ENCODE measurements at places on chromosomes 5 and 9. TPM values are rescaled to one million over a fixed set of nuclear protein-coding genes. Genes with fewer than 3 reads are reported as not detected.

DNA sequence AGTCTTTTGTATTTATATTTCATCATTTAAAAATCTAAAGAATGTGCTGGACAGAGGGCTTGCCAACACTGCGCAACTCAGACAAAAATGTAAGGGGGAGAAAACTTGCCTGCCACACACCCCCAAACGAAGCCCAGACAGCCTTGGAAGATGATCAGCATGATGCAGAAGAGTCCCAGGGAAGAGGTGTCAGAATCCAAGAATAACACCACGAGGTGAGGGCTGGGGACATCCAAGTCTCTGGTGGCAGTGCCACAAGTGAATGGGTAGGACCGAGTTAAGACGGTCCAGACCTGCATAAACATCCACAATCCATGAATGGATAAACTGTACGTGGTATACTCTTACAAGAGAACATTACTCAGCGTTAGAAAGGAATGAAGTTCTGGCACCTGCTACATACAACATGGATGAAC, 10.4 kb downstream of the EPB41L4B start:
- no peak for DNase-seq

DNA sequence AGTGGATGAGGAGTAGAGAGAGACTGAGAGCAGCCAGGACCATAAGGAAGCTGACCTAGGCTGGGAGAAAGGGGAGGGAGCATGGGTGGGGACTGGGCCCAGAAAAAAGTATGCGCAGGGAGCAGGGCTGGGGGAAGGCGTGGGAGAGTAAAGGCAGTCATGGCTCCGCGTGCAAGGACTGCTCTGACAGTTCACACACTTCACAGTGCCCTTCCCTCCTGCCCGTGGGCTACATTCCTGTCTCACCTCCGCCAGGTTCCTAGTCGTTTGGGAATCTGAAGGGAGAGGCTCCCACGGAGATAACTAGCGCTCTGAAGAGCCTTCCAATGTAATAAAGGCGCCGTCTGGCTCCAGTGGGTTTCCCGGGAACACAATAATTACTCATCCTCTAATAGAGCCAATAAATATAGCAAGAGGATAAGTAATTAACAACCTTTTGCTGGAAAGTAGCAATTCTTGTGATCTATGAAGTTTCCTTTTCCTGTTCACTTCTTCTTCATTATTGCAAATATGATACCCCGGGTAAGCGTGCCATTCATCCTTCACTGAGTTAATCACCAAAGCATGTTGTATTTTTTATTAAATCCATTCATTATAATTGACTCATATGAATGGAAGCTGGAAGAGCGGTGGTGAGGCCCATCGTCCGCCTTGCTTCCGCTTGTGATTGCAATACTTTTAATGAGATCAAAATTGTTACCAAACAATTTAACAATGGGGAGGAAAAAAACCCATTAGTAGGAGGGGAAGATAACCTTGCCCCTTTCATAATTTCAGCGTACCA, 39.3 kb downstream of the TTLL11 start:
- DNase-seq: no peak

DNA sequence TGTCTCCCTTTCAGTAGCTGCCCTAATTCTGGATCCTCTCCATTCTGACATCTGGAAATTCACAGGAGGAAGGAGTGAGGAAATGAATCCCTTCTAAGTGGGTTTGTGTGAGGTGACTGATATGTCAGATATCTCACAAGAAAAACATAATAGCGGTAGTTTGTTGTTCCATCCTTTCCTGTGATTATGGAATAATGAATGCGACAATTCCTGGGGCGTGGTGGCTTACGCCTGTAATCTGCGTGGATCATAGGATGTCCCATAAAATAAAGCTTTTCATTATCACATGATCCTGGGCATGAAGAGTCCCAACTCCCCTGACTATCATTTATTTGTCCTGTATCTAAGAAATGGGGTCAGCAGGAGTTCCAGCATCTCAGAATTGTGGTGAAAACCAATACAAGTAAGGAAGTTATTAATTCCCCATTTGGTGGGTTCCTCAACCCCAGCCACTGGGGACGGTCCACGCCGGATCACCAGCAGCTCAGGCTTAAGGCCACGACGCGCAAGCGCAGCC, 375 bp upstream of the C5orf24 start:
- no peak for DNase-seq

- no peak for DNase-seq
These were observed 2.8 kb downstream of the GHR start for GRCh38 chr5:42426016-42426415.

GRCh38 chr5:72280581-72281069, 39.4 kb downstream of the MRPS27 start:
- no peak for DNase-seq

GRCh38 chr5:42851481-42851880, 39.8 kb upstream of the SELENOP start:
- DNase-seq: no peak

DNA sequence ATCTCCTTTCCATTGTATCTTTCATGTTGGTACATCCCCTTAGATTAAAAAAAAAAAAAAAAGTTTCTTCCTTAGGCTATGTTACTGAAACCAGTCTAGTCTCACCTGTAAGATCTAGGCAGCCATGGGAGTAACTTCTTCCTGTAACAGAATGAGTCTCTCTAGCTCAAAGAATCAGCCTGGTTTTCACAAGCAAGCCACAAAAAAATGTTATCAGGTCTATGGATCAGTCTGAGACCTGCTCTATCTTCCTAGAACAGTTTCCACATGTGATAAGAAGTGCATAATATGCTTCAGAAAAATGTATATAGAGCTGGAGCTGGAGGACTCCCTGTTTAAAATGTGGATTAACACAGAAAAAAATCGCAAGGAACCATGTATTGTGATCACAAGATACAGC, 53.8 kb downstream of the ARRDC3 start:
- no peak for DNase-seq

DNA sequence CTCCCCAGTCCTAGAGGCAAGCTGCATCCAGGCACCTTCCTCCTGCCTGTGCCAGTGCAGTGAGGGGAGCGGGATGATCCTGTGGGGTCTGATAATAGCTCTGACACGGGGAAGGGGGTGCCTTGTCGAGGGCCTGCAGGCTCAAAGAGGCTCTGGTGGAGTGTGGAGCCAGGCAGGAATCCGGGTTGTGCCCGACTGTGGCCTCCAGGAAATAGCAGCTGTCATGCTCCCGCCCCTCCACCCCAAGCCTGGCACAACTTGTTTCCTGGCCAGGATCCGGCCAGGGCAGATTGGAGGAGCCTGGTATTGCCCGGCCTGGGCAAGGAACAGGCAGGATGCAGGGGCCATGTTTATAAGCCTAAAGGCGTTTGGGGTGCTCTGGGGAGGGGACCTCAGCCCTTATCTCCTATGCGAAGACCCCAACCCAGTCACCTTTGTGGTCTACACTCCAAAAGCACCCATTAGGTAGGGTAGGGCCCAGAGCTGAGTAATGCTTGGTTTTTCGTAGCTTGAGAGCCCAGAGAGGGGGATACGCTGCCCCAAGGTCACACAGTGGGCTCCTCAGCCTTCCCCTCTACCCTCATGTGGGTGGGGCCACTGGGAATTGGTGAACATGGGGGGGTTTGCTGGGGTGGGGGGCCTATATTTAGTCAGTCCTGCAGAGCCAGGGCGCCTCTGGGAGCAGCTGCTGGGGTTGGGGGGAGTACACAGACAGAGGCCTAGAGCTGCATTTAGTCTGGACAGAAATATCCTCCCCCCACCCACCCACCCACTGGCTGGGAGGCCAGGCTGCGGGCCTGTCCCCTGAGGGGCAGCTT, 12.2 kb downstream of the CXXC5 start:
- DNase-seq: no peak

WDR38 gene
- not detected for total RNA-seq

DNA sequence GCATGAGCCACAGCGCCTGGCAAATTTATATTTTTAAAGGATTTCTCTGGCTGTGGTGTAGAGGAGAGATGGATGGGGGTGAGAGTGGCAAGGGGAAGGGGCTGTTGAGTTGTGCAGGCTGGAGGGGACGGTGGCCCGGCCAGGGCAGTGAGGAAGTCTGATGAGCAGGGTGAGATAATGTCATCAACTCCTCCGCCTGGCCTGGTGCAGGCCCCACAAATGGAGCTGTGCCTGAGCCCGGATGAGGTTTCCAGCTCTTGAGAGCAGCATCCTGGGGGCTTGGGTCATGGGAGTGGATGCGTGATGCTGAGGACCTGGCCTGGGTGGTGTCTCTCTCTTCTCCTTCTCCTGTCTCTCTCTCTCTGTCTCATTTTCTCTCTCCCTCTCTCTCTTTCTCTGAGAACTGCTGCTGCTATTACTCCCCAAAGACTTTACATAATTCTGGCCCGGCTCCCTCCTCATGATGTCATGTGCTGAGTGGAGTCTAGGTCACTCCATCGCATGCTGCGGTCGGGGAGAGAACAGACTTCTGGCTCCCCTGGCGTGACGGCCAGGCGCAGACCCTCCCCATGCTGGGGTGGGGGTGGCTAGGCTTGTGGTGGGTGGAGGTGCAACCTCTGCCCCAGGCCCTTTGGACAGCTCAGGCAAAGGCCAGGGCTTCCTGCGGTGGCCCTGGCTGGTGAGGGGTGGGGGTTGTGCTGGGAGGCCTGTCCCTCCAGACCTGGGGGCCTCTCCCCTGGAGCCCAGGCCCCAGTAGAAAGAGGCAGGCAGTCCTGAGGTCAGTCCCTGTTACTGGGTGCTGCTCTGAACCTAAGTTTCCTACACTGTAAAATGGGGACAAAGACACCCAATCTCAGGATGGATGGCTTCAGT, 26.4 kb downstream of the FGF18 start:
- DNase-seq: no peak

TRPM6 gene
- total RNA-seq: not detected

- DNase-seq: no peak
These were observed 4.5 kb upstream of the RPL26L1 start for GRCh38 chr5:172954751-172955159.

Measured in neural crest cell (in vitro differentiated cells).